Astrocyte of the spinal cord (primary cell): ENCODE measurements at places on chromosomes 12 and 14.

DNA sequence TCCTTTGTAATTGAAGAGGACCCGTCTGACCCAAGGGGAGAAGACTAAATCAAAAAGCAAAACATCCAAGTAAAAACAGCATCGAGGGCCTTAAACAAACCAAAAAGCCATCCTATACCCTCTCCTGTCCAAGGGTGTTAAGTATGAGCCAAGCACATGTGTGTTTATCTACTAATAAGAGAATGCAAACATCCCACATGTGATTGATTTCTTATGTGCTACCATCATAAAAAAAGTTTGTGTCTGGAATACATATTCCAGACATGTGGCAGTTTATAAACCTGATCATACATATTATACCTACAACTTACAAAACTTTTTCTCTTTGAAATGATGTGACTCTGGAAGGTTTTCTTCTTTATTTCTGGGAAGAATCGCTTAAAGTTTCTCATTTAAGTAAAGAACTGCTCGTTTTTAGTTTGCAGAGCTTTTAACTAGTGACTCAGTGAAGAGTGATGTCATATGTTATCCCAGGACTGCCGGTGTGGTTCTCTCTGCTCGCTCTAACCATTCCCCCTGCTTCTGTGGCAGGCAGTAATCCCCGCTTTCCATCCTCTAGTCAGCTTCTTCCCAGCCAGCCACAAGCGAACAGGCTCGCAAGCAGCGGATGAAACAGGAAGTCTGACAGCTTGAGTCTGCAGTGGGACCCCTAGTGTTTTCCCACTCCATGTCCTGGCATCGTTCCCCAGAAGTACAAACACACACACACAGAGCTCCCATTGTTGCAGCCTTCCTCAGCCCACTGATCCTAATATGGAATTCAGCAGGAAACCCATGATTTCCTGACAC is 431 bp upstream of the RHOJ start:
- DNase-seq: peak; percentile 98

- DNase-seq: no peak
These were observed 10.5 kb downstream of the GABARAPL1 start for GRCh38 chr12:10223208-10223607.

GRCh38 chr12:10293570-10294227 is 14.0 kb upstream of the KLRD1 start:
- DNase-seq: no peak

DNA sequence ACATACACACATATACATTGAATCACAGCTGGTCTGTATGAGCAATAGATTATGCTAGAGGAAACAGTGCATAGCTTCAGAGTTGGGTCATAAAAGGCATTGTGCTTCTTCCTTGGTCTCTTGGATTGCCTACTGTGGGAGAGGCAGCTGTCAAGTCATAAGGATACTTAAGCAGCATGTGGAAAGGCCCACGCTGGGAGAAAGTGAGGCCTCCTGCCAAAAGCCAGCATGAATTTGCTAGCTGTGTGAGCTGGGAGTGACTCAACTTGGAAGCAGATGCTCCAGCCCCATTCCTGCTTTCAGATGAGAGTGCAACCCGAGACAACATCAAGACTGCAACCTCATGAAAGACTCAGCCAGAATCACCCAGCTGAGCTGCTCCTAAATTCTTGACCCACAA is 311.9 kb upstream of the TBX3 start:
- DNase-seq: peak; percentile 78
